MG63 (cell line): ENCODE measurements at places on chromosomes 6 and 20.

DNA sequence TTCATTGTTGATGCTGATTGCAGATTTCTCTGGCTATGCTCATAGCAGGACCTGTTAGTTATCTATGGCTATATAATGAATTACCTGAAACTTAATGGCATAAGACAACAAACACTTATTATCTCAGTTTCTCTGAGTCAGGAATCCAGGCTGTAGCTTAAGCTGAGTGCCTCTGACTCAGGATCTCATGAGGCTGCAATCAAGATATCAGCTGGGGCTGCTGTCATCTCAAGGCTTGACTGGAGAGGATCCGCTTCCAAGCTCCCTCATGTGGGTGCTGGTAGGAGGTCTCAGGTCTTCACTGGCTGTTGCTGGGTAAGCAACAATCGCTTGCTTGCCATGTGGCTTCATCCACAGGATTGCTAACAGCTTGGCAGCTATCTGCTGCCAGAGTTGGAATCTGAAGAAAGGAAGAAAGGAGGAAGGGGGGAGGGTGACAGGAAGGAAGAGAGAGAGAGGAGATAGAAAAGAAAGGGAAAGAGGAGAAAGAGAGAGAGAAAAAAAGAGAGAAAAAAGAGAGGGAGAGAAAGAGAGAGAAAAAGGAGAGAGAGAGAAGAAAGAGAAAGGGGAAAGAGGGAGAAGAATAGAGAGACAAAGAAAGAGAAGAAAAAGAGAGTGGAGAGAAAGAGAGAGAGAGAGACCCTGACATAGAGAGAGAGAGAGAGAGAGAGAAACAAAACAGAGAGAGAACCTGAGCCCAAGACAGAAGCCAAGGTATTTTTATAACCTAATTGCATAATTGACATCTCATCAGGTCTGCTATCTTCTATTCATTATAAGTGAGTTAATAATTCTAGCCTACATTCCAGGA, 579.0 kb upstream of the BTBD3 start:
- DNase-seq, result no peak

GRCh38 chr6:92820601-92821000, 598.8 kb downstream of the EPHA7 start:
- DNase-seq, result peak; percentile 6

DNA sequence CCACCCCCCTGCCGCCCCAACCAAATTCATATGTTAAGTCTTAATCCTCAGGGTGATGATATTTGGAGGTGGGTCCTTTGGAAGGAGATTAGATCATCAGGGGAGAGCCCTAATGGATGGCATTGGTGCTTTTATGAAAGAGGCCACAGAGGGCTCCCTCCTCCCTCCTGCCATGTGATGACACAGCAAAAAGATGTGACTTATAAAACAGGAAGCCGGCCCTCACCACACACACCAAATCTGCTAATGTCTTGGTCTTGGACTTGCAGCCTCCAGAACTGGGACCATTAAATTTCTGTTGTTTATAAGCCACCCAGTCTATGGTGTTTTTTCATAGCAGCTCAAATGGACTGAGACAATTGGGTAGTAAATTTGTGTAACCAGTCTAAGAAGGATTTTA, 176.3 kb downstream of the ADGRG6 start:
- DNase-seq, result peak; percentile 6

- no peak for DNase-seq
These were observed 13.7 kb downstream of the NEDD9 start for GRCh38 chr6:11218538-11219399.

- DNase-seq, result no peak
These were observed 25.9 kb downstream of the RNASET2 start for GRCh38 chr6:166930354-166930891.
